Metanephros (tissue), 2 donors: ENCODE measurements at places on chromosomes 6 and 20. TPM values are rescaled to one million over a fixed set of nuclear protein-coding genes. Genes with fewer than 3 reads are reported as not detected.

The OR2J3 gene
- not detected for total RNA-seq

The ME1 gene
- total RNA-seq: 2.3 TPM

The SLCO4A1 gene
- total RNA-seq: 7.5 TPM

The GPLD1 gene
- total RNA-seq: 3.9 TPM

The HLA-DRB5 gene
- 1.8 TPM for total RNA-seq

The BPIFB4 gene
- not detected for total RNA-seq

The STX16 gene
- 62.2 TPM for total RNA-seq

The RSPH3 gene
- 14.2 TPM for total RNA-seq

The FAM83D gene
- 14.1 TPM for total RNA-seq

The BPIFB1 gene
- not detected for total RNA-seq

The KCNK16 gene
- total RNA-seq: not detected
